ENCODE measurements at places on chromosomes 2 and 18. TPM values are rescaled to one million over a fixed set of nuclear protein-coding genes. Genes with fewer than 3 reads are reported as not detected.

DNA sequence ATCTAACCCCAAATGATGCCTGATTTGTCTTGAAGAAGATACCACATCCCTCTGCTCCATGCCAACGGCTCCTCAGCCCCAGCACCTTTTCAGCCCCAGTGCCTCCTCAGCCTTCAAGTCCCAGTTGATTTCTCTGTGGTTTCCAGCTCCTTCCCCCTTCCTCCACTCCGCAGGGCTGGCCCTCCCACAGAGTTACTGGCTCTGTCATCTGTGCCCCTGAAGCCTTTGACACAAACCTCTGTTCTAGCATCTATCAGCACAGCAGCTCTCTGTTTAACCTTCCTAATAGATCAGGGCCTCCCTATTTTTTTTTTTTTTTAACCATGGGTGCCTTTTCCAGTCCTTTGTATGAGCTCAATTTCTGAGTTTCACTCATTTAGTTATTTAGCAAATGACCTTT, 201.3 kb upstream of the CXCR4 start:
- DNase-seq, result no peak

Gene FNDC4
- 3.1 TPM for total RNA-seq

DNA sequence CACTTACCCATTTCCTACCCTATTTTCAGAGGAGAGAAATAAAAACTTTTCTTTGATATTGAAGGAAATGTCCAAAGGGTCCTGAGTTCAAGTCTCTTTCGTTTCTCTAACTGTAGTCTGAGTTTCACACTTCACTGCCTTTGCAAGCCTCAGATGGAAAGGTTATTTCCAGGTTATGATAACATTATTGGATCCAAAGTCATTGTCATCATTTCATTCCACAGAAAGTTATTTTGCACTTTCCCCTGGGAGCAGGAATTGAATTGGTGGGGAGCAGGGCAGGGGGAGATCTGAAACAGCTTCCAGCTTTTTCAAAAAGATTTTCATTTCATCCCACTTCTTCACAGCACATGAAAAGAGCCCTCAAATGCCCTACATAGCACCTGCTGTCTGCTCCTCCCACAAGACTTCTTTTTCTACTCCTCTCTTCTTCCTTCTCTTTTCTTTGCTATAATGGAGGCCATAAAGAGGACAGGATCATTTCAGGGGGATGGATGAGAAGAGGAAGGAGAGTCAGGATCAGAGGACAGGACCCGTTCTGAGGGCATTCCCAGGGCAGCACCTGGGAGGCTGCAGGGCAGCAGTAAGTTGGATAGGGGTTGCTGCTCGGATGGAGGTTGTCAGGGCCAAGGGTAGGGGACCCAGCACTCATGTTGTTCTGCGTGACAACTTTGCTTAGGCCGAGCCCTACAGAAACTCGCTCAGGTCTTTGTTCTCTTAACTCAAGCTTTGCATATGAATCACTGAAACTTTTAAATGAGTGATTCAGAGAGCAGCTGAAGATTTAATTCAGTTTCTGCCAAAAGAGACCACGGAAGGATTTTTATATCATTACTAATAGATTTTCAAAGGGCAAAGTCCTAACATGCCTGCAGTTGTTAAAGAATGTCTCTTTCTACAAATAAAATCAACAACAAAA, 11.4 kb upstream of the GALNT5 start:
- DNase-seq, result peak; percentile 40

DNA sequence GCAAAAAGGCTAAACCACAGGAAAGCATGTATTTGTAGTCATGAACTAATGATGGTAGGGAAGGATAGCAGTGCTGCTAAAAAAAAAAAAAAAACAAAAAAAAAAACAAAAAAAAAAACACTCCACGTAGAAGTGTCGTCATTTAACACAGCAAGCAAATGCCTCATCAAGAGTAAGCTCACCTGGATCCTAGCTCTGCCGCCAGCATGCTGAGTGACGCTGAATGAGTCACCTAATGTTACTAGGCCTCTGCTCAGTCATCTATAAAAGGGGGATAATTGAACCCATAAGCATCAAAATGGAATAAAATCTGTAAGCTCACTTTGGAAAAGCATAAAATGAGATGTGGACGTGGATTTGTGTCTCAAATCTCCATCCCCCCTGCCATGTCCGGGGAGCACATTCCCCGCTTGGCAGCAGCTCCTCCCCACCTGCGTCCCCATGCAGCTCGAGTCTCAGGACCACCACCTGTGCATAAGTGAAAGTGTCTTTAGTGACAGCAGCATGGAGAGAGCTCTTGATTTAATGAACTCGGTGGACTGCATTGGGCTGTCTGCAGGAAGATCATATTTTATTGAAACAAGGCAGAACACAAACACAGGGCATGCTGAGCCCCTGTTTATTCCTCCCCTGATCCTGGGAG, 427.5 kb downstream of the LRATD1 start:
- DNase-seq, result no peak

DNA sequence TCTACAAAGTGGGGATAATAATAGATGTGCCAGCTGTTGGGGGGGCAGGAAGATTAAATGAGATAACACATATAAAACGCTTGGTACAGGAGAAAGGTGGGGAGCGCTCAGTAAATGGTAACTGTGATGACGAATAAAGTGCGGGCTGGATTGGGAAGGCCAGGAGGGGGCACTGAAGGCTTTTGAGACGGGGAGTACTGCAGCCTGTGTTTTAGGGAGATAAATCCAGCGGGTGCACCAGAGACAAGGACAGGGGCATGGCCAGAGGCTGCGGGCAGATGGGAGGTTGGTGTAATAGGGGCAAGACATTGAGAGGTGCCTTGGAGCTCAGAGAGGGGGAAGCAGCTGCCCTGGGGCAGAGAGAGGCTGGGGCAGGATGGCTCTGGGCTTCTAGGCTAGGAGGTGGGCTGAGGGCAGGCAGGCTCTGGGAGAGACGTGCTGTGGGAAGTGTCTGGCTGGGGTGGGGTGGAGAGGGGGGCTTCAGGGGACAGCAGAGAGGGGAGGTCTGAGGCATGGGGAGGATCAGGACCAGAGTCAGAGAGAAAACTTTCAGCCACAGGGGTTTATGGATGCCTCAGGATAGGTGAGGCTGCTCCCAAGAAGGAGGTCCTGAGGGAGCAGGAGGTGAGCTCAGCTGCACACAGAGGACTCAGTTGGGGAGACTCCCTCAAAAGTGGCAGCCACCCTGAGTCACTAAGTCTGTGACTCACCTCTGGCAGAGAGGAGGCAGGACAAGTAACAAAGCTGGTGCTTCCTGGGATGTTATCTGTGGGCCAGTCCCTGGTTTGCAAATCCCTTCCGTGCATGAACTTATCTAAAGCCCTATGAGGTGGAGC, 18.8 kb downstream of the TEX44 start:
- DNase-seq, result peak; percentile 43

- peak; percentile 51 for DNase-seq
Measured at GRCh38 chr2:202237787-202238233, 587 bp downstream of the SUMO1 start.

DNA sequence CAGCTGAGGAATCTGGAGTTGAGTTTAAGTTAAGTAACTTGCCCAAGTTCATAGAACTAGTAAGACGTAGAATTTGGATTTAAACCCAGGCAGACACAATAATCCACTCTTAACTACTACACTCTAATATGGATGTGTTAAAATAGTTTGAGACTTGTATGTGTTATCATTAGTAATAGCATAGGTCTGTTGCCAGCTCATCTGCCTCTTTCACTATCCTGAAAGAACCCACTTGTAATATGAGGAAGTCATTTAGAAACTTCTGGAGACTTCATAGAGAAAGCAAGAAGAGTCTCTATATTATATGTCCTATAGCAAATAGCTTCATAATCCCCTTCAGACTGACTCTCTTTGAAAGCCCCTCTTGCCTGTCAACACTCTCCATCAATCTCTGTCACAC, 43.0 kb upstream of the ACADL start:
- DNase-seq, result no peak

DNA sequence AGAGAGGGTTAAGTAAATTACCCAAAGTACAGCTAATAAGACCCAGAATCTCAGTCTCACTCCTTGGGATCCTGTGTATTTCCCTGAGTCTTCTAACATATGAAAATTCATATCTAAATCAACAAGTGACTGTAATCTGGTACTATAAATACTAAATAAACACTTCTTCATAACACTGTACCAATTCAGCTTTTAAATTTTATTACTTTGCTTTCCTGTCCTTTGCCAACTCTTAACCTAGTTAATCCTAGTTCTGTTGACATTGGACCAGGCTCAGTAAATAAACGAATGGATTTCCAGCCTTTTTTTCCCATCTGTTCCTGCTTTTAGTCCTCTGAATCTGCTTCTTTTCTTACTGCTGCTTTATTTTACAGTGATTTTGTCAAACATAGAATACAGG, 13.8 kb downstream of the MRPL35 start:
- no peak for DNase-seq

DNA sequence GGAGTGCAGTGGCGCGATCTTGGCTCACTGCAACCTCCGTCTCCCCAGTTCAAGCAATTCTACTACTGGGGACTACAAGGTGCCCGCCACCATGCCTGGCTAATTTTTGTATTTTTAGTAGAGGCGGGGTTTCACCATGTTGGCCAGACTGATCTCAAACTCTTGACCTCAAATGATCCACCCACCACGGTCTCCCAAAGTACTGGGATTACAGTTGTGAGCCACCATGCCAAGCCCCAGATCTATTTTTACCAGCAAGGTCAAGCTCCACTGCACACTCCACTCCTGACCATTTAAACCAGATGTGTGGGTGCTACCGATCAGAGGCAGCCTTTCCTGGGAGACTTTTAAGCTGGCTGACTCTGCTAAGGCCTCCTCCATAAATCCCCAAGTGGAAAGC, 67.5 kb upstream of the CD226 start:
- peak; percentile 28 for DNase-seq

Gene NT5DC4
- total RNA-seq, result 1.2 TPM

GRCh38 chr18:74486119-74486849, 9.9 kb upstream of the CNDP2 start:
- no peak for DNase-seq

- no peak for DNase-seq
Measured at GRCh38 chr2:126907671-126908070, 9.0 kb downstream of the TEX51 start.

DNA sequence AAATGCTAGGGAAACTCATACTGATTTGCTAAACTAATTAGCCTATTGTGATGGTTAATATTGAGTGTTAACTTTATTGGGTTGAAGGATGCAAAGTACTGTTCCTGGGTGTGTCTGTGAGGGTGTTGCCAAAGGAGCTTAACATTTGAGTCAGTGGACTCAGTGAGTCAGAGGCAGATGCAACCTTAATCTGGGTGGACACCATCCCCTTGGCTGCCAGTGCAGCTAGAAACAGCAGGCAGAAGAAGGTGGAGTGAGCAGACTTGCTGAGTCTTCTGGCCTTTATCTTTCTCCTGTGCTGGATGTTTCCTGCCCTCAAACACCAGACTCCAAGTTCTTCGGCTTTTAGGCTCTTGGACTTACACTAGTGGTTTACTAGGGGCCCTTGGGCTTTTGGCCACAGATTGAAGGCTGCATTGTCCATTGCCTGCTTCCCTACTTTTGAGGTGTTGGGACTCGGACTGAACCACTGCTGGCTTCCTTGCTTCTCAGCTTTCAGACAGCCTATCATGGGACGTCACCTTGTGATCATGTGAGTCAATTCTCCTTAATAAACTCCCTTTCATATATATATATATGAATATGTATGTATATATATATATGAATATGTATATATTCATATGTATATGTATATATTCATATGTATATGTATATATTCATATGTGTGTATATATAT, 69.7 kb downstream of the RPRM start:
- DNase-seq, result peak; percentile 74

DNA sequence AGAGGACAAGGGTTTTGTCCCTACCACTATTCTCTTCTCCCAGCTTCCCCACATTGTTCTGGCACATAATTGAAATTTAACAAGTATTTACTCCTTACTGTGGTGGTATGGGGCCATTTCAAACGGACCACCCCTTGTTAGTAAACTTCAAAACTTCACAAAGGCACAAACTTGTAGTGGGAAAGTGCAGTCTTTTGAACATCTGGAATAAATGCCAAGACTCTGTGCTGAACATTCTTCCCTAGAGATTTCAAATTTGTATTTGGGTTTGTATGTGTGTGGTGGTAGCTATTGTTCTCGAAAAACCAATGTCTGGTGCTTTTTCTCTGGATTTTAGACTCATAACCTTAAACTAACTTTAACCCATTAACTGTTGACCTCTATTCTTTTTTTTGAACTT, 151.6 kb downstream of the NRP2 start:
- DNase-seq, result no peak

Gene CPLX4
- 2.4 TPM for total RNA-seq

GRCh38 chr2:238911376-238912227, 63.7 kb downstream of the TWIST2 start:
- no peak for DNase-seq

- no peak for DNase-seq
Measured at GRCh38 chr18:7267973-7268372, 37.1 kb downstream of the LRRC30 start.

Gene REEP1
- total RNA-seq, result 4.1 TPM

Gene MAP4K4
- 79.7 TPM for total RNA-seq

DNA sequence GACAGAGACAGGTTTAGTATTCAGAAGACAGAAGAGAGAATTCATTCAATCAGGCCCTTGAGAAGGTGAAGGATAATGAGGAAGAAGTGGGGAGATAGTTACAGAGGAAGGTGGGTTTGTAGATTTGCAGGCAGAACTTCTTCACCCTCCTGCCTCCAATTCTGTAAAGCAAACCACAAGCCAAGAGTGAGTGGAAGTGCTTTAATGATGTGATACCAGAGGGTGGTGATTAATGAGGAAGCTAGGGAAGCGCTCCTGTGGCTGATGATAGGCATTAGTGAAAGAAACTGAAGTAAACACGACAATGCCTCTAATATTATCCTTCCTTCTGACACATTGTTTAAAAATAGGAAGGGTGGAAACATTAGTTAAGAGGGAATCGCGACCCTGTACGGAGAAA, 78.2 kb downstream of the CAPN13 start:
- no peak for DNase-seq

DNA sequence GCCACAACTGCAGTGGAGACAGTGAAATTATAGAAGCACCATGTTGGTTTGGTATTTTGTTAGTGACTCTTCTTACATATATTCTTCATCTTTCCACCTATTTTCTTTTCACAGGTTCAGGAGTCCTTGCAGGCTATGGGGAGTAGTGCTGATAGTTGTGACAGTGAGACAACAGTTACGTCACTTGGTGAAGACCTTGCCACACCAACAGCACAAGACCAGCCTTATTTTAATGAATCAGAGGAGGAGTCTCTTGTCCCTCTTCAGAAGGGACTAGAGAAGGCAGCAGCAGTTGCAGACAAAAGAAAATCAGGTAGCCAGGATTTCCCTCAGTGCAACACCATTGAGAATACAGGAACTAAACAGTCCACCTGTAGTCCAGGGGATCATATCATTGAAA, 23.6 kb downstream of the ITPRID2 start:
- DNase-seq, result no peak

Gene ITPRIPL1
- total RNA-seq, result 5.5 TPM

- DNase-seq, result no peak
Measured at GRCh38 chr2:174180726-174181236, 67.6 kb downstream of the OLA1 start.

DNA sequence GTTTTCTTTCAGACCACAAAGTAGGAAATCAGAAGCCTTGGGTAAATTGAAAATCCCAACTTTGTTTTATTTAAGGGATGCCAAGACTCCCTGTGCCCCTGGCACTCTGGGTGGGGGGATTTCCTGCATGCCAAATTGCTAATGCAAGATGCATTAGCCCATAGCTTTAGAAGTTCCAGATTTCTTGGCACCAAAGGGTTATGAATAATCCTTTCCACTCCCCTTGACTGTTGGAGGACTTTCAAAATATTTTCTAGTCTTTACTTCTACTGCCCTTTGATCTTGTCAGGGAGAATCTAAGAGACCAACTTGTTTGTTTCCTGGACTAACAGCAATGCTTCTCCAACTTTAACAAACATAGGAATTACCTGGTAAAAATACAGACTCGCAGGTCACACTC, 81.8 kb upstream of the TGIF1 start:
- DNase-seq, result peak; percentile 44

- no peak for DNase-seq
Measured at GRCh38 chr2:81739966-81740365, 1435.4 kb upstream of the LRRTM1 start.
